Dermis microvascular lymphatic vessel endothelial cell (primary cell): ENCODE measurements at places on chromosomes 2 and 18. TPM values are rescaled to one million over a fixed set of nuclear protein-coding genes. Genes with fewer than 3 reads are reported as not detected.

GRHL1 gene
- total RNA-seq = 0.26 and 0.76 TPM in 2 replicates

ARHGAP15 gene
- under 0.01 TPM in 1 of 2 replicates, not detected in the other for total RNA-seq

- no peak for DNase-seq
These were observed 4.3 kb downstream of the THAP4 start for GRCh38 chr2:241632478-241633325.

ACKR3 gene
- total RNA-seq = 6.8 and 20.7 TPM in 2 replicates

- no peak for DNase-seq
These were observed 21.4 kb upstream of the EML4 start for GRCh38 chr2:42147641-42148274.

DNA sequence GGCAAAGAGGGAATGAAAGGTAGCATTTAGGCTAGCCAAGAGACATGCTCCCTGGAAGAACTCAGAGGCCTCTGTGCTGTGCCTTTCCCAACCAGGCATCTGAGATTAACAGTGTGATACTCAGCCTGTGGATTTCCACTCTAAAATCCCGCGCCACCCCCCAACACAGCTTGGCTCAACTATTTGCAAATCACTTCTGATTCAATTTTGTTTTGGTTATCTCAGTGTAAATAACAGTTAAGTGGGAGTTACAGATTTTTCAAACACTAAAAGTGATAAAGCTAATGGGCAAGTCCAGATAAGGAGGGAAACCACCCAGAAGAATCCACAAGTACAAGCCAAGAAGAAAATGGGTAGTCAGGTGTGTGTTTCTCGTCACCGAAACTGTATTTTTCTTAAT lies 1.4 kb upstream of the NRP2 start:
- DNase-seq = no peak

- no peak for DNase-seq
These were observed 9.0 kb upstream of the CIB4 start for GRCh38 chr2:26649992-26650712.

CYBRD1 gene
- 9.6 and 22.8 TPM in 2 replicates for total RNA-seq

DNA sequence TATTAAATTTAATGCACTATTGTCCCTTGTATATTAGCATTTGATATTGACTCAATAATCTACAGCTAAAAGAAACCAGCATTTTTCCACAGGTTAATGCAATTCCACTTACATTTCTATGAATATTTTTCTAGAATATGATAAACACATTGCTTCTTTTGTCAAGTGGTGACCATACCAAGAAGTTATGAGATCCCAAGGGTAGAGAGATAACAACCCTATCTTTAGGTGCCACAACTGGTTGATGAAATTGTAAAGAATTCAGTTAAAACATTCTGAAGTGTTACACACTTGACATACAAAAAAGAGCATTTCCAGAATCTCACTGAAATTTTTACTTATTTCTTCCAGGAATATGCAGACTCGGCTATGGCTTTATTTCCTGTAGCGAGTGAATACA lies 56.0 kb downstream of the ABCG8 start:
- no peak for DNase-seq
